ENCODE measurements at places on chromosomes 2 and 18. TPM values are rescaled to one million over a fixed set of nuclear protein-coding genes. Genes with fewer than 3 reads are reported as not detected.

DNA sequence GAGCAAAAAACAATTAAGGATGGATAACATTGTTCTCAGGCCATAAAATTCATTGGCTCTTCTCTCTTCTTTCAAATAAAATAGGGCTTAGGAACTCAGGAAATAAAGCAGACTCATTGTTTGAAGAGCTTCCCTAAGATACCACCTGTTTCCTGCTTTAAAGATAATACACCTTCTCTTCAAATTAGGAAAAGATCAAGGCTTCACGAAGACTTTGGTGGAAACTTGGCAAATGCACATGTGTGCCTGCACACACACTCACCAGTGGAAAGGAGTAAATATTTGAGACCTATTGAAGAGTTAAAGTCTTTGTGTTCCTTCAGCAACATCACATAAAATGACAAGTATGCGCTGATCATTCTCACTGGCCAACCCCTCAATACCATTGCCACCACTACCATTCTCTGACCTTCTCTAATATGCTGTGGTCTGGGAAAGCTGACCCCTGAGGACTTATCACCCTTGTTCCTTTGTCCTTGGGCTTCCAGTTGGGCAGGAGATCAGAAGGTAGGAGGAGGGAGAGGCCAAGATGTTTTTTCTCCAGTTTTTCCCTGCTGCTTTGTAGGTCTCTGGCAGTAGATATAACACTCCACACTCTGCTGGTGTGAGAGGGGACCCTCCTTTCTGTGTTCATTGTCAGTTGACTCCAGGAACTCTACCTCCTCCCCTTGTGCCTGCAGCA, 53.5 kb upstream of the SPOPL start:
- DNase-seq: no peak

DNA sequence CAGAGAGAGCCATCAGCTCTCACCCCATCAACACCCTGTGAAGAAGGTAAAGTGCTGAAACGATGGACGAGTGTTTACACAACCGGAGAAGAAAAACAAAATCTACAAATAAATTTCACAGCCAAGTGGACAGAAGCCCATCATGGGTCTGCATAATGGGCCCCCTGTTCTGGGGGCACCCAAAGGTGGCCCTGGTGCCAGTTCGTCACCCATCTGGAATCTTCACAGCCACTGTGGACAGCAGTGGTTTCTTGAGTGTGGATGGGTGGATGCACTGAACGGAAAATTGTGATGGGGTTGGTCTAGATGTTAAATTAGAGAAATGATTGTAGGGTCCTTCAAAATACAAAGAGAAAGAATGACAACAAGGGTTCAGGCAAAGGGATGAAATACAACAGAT, 38.8 kb downstream of the ANKMY1 start:
- no peak for DNase-seq

GRCh38 chr2:37581433-37581832, 90.0 kb downstream of the CDC42EP3 start:
- DNase-seq: no peak

DNA sequence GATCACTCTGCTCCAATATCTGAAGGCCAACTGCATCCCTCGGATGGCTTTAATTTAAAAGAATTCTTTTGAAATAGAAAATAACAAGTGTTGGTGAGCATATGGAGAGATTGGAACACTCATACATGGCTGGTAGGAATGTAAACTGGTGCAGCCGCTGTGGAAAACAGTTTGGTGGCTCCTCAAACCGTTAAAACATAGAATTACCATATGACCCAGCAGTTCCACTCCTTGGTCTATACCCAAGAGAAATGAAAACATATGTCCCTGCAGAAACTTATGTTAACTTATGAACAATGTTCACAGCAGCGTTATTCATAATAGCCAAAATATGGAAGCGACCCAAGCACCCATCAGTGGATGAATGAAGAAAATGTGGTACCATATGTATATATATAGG, 60.1 kb downstream of the NPAS2 start:
- no peak for DNase-seq

DNA sequence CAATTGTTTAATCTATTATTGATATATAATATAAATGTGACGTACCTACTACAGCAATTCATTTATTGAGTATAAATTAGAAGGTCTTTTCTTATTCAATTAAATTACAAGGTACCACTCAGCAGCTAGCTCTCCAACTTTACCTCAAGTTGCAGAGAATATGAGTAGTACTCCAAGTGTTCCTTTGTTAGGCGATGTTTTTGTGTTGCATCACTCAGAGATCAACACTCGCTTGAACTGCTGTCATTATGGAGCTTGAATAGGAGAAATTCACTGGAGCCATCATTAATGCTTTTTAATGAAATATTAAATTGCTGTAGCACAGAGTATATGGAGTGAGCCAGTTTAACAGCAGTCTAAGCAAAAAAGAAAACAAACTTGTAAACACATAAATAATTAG, 320.0 kb downstream of the FSIP2 start:
- DNase-seq: no peak

DNA sequence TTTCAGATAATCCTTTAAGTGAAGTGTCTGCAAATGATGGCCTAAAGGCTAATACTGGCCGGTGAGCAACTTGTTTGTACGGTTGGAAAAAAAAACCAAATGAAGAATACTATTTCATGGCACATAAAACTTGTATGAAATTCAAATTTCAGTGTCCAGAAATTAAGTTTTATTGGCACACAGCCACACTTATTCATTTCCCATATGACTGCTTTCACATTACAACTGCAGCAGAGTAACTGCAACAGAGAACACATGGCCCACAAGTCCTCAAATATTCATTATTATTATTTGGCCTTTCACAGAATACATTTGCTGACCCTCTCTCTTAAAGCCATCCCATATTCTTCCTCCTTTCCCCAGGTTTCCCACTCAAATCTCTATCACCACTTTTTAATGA, 1268.6 kb downstream of the LRP1B start:
- DNase-seq: no peak

DNA sequence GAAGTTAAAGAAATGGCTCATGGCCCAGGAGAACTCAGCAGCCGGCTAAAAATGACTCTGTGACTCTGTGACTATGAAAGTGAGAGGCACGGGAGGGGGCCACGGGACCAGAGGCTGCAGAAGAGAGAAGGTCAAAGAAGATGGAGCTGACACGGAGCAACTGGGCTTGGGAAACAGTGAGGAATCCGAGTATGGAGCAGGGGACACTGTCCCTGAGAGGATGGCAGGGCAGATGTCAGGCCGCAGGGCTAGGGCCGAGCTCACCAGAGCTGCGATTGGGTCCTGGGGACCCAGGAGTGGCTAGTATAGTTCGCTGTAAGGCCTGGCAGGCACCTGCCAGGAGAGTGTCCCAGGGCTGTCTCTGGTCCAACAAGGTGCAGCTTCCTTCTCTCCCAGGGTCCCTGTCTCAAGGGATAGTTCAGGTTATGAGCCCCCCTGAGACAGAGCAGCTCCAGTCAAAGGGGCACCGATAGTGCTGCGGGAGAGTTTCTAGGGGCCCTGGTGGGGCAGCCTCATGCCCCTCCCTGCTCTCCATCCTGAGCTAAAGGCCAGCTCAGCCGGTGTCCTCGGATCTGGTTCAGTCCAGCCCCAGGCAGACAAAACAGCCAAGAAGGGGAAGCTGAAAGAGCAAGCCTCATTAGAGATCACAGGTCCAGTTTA, 42.7 kb downstream of the CIB4 start:
- no peak for DNase-seq

The SCN7A gene
- 6.3 TPM for total RNA-seq

DNA sequence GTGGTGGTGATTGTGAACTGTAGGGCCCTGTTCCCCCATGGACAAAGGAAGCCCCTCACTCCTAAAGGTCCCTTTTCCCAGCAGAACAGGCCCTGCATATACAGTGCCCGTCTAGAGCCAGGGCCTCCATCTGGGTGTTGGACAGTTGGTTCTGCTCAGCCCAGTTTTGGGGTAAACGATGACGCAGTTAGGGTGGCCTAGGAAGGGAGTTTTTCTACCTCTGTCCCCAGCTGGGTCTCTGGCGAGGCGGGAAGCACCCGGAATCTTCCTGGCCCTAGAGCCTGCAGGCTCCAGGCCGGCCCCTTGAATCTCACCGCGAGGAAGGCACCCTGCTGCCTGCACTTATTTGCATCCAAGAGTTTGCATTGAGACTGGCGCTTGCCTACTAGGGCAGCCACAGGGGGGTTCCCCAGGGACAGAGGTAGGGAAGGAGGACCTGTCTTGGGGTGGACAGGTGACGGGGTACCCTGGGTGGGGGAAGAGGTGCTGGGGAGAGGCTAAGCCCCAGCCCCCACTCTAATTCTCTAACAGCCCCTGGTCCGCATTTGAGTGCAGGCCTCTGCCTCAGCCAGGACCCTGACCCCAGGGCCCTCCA, 529 bp upstream of the MTA3 start:
- peak; percentile 23 for DNase-seq

DNA sequence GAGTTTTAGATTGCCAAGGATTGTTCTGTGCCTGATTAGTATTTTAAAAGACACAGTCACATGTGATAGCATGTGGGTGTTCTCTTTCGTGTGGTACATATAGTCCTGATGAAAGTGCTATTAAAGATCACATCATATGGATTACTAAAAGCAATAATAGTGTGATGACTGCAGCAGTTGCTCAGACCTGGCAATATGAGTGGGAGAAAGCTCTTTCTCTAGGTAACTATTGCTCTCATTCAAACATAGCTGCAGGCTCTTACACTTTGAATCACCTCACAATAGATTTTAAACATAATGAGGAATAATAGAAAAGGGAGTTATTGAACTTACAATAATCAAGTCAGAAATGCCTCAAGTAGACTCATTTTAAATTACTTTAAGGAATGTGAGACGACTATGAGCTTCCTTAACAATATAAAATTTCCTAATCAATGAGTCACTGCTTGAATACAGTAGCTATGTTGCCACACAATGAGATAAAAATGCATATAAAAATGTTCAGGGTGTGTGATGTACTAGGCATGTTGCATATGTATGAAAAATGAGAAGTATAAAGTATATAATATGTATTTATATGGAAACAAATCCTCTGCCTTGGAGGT, 452.1 kb downstream of the TMX3 start:
- DNase-seq: no peak

DNA sequence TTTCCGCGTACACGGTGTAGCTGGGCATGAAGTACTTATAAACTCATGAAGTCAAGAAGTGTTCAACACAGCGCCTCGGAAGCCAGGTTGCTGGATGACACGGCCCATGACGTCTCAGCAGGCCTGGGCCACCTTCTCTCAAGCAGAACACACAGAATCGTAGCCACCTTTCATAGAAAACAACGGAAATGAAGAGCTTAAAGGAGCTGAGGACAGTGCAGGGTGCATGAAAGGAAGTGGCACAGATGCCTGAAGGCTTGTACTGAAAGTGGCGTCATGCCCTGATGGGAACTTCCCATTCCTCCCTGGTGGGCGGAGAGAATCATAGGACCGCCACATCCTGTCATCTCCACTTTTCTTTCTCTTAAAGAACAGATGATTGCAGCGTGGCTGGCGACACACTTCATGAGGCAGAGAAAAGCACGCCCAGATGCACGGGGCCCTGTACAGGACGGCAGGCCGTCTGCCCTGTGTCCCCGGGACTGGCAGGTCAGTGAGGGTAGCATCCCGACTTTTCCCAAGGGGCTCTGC, 31.1 kb downstream of the HDAC4 start:
- no peak for DNase-seq

- no peak for DNase-seq
These were observed 40.4 kb downstream of the KIDINS220 start for GRCh38 chr2:8796878-8797550.

DNA sequence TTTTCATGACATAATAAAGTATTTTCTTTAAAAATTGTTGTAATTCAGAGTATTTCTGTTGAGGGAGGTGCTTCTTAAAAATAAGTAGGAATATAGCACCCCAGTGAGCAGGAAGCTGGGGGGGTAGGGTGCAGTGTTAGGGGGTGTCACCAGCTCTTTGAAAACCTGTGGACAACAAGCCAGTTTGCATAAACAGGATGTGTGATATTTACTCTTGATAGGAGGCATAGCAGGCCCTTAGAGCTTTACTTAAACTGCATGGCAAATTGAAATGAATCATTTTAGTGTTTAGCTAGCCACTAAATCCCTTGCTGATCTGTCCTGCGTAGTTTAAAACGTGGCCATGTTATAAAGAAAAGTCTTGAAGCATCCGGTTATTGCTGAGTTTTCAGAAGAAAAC, 8.4 kb downstream of the TGIF1 start:
- DNase-seq: no peak

- DNase-seq: no peak
These were observed 4.4 kb upstream of the ZEB2 start for GRCh38 chr2:144524118-144525009.

GRCh38 chr2:172554352-172555271, 1.3 kb upstream of the PDK1 start:
- DNase-seq: no peak

The ABCG8 gene
- not detected for total RNA-seq

The FOXD4L1 gene
- total RNA-seq: not detected

DNA sequence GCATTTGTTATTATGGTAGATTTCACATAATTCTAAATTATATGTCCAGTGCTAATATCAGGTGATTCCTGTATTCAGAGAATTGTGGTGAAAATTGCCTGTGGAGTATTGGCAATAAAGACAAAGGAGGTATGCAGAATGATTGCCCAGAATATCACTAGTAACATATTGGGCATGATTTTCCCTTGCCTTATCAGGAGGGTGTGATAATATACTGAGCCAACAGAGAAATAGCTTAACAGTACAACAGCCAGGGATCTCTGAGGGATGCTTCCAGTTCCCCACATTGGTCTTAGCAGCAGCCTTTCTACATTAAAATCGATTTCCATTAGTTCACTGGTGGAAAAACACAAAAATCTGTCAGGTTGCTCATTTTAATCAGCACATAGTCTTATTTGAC, 122.9 kb upstream of the COL3A1 start:
- no peak for DNase-seq

DNA sequence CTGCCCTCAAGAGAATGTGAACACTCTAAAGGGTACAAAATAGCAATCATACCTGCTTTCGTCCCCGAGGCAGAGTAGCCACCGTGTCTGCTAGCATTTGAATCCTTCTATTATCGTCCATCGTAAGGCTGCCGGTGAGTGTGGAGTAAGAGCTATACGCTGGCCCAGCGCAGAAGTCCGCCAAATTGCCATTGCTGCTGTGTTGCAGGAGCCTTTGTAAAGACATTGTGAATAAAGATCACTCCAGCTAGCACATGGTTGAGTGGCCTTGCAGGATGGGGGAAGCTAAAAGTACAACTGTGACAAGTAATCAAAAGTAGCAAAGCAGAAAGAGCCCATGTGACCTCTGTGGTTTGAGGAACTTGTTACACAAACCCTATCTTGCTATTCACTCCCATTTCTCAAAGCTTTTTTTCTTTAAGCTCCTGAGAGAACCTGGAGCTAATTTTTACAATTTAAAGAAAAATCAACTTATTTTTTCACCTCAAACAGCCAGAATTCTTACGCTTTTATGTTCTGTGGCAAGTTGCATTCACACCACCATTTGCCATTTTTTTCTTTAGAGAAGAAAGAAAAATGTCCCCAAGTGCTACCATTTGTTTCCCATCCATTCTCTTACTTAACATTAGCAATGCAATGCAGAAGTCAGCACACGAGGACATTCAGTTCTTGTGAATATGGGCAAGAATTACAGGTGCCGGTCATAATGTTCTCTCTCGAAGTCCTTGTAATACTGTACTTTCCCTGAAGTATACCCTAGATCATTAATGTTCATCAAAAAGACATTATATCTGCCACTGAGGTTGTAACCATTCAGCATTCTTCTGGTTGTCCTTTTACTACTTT, at the start of gene CYTIP:
Gene CYTIP (minus strand): TSS at position 295 of the 846 bp plus-strand sequence. CDS start 69 bp downstream, at position 226.
- DNase-seq: peak; percentile 8
